Foreskin melanocyte (primary cell): ENCODE measurements at places on chromosomes 12 and 14.
A peak's percentile ranks its signal among the peaks of the same experiment; 100 is the strongest.

DNA sequence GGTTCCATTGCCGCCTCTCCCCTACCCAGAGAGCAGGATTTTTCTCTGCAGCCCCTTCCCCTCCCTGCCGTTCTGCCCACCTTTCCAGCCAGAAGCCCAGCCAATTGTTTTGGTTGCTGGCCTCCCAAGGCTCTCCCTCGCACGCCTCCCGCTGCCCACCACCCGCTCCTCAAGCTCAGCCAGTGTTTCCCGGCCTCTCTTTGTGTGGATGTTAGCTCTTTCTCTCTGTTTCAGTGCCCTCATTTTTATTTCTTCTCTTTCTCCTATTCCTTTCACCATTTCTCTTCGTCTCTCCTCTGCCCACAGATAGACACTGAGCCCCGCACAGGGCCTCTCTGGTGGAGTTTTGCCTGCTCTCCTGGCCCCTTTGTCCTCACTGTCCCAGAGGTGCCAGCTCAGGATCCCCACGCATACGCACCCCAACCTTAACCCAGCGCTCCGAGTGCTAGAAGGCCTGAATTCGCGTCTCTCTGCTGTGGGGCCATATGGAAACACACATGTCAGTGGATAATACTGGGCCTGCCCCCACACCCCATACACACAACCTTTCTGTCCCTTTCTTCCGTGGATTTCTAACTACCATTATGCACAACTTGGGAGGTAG lies 54.9 kb downstream of the SMUG1 start:
- no peak for DNase-seq

GRCh38 chr12:78863482-78864402 lies 832 bp upstream of the SYT1 start:
- no peak for DNase-seq

GRCh38 chr12:39122562-39123204 lies 217.3 kb upstream of the CPNE8 start:
- no peak for DNase-seq

- DNase-seq: peak; percentile 10
Observed at GRCh38 chr14:95935228-95935822, 58.7 kb downstream of the TUNAR start.

GRCh38 chr12:21831791-21832344 lies 57.4 kb upstream of the KCNJ8 start:
- no peak for DNase-seq

DNA sequence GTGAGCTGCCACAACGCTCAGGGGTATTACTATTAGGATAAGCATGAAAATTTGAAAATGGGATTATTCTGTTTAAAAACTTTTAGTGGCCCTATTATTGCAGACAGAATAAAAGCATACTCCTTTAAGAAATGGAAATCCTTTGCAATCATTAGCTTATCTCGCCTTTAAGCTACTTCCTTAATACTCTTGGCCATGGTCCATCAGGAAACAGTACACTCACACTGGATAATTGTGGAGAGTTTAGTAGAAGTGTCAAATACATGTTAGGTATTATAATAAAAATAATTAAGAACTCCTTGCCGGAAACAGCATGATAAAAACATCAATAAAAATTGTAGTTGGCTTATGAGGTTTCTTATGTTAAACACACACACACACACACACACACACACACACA lies 100.4 kb upstream of the PPFIA2 start:
- DNase-seq: no peak

- DNase-seq: no peak
Observed at GRCh38 chr12:113456199-113456598, 15.5 kb downstream of the LHX5 start.

DNA sequence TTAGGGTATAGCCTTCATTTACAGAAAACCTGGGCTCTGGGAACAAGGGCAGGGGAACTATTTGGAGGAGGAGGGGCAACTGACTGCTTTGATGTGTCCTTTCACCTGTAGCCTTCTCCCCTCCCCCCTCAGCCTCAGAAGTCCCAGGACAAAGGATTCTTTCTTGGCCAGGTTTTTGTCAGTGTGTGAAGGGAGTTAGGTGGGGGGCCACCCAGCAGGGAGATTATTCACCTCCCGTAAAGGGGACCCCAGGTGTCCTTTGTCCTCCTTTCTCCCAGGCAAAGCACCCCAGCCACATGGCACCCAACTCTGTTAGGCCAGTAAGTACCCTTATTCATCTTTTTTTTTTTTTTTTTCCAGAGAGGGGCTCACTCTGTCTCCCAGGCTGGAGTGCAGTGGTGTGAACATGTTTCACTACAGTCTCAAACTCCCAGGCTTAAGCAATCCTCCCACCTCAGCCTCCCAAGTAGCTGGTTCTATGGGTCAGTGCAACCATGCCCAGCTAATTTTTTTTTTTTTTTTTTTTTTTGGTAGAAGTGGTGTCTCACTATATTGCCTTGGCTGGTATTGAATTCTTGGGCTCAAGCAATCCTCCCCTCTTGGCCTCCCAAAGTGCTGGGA lies 723 bp upstream of the NFE2 start:
- no peak for DNase-seq

DNA sequence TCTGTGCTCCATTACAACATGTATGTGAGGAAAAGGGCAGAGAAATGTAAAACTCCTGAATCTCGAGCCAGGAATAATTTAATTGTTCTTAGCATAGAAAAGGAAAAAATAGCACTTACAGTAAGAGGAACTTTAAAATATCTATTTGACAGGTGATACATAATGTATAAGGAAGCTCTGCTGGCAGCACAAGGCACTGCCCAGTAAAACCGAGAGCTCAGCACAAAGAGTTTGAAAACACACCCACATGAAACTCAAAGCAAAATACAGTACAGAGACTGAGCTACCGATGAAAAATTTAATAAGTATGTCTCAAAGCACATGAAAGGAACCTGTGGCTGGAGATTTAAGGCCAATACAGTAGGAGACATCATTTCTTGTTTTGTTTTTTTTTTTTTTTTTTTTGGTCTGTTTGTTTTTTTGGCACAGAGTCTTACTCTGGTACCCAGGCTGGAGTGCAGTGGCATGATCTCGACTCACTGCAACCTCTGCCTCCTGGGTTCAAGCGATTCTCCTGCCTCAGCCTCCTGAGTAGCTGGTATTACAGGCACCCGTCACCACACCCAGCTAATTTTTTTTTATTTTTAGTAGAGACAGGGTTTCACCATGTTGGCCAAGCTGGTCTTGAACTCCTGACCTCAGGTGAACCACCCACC lies 19.2 kb downstream of the CLIP1 start:
- DNase-seq: no peak

DNA sequence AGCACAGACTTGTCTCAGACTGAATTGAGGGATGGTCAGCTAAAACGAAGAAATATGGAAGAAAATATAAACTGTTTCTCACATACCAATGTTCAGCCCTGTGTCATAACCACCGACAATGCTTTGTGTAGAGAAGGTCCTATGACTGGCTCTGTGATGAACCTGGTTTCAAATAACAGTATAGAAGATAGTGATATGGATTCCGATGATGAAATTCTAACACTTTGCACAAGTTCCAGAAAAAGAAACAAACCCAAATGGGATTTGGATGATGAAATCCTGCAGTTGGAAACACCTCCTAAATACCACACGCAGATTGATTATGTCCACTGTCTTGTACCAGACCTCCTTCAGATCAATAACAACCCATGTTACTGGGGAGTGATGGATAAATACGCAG lies 7.9 kb upstream of the MAPK1IP1L start:
- DNase-seq: no peak

GRCh38 chr12:24767016-24767415 lies 181.9 kb downstream of the BCAT1 start:
- no peak for DNase-seq

GRCh38 chr12:33438851-33439586 lies 600 bp downstream of the SYT10 start:
- peak; percentile 15 for DNase-seq

- DNase-seq: no peak
Observed at GRCh38 chr14:73958591-73958990, 8.5 kb downstream of the COQ6 start.

DNA sequence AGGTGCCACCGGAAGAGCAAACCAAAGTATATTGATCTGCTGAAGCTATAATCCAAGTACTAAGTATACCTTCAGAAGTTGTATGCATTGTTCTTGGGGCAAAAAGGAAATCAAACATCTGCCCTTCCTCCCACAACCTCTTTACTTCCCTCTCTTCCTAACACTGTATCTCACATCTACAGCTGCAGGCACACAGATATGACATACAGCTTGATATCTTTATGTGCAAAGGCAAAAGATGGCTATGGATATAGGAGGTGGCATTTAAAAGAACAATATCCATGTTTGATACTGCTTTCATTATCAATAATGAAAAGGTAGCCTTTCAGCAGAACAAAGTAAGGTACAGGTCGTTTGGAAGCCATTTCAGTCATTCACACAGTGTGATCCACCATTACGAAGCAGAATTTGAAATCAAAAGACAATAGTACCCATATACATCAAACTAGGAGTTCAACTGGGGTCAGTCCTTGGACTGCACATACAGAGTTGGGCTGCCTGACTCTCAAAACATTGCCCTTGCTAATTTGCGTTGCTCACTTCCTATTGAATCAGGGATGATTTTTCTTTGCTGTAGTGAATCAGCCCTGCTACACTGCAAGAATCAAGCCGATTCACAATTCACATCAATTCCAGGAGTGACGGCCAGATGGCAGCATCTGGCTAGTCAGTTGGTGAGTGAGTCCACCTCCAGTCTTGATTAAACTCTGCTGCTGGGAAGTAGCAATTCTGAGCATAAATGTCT lies 8.9 kb downstream of the ANG start:
- DNase-seq: peak; percentile 74

DNA sequence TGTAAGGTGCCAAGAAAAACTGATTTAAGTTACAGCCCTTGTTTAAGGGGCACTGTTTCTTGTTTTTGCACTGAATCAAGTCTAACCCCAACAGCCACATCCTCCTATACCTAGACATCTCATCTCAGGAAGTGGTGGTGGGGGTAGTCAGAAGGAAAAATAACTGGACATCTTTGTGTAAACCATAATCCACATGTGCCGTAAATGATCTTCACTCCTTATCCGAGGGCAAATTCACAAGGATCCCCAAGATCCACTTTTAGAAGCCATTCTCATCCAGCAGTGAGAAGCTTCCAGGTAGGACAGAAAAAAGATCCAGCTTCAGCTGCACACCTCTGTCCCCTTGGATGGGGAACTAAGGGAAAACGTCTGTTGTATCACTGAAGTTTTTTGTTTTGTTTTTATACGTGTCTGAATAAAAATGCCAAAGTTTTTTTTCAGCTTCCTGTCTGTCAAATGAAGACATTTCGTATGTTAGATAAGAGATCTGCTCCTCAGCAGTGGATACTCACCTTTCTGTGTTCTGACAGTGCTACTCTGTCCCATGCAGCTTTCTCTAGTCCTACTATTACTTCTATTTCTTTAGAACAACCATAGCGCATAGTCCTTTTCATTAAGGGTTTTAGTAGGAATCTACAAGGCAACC lies 1.2 kb upstream of the PA2G4 start:
- DNase-seq: no peak

GRCh38 chr12:66612090-66612775 lies 66.6 kb downstream of the GRIP1 start:
- DNase-seq: no peak

- DNase-seq: no peak
Observed at GRCh38 chr12:127294651-127295210, 972.2 kb upstream of the TMEM132C start.

DNA sequence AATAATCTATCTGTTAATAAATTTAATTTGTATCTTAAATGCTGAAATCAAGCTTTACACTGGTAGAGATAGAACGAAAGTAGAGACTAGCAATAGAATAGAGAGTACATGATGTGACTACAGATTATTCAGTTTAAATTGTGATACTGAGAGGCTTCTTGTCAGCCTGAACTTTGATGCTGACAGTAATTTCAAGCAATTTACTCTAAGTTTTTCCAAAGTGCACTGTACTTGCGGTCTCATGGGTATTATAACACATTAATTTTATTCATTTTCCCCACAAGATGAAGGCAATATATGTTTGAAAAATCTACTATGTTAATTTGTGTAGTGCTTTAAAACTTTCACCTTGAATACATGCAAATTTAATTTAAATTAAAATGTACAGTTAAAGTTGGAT lies 914.0 kb upstream of the FBXO33 start:
- no peak for DNase-seq

GRCh38 chr14:55382483-55382882 lies 29.1 kb downstream of the ATG14 start:
- no peak for DNase-seq

DNA sequence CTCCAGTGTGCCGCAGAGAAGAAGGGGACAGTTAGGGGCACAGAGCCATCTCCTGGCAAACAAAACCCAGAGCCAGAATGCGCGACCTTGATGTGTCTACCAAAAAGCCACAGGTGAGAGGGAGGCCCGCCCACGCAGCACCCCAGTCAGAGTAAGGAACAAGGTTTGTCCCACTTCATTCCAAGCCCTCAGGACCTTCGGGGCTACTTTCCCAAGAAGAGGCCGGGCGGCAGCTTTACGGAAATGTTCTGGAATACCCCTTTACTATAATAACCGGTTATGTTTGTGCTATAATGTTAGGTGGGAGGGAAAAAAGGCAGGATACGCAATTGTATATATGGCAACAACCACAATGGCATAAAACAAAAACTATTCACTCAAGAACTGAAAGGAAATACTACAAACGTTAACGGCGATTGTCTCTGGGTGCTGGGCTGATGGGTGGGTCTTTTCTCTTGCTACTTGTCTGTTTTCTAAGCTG lies 12.3 kb downstream of the CCDC88C start:
- no peak for DNase-seq

- DNase-seq: peak; percentile 75
Observed at GRCh38 chr12:129901254-129901653, 2.6 kb downstream of the TMEM132D start.

GRCh38 chr12:132190012-132190755 lies 45.9 kb downstream of the NOC4L start:
- DNase-seq: no peak
